ENCODE measurements at places on chromosomes 5 and 9. TPM values are rescaled to one million over a fixed set of nuclear protein-coding genes. Genes with fewer than 3 reads are reported as not detected.

The DNAH5 gene
- 0.82 TPM for total RNA-seq

The FBXL7 gene
- 23.9 TPM for total RNA-seq

The SEC24A gene
- total RNA-seq, result 30.8 TPM

The OLFML2A gene
- 0.32 TPM for total RNA-seq

The PRUNE2 gene
- total RNA-seq, result 4.9 TPM

The PDE6A gene
- total RNA-seq, result 0.06 TPM

Data from bladder microvascular endothelial cell (primary cell).